Heart left ventricle (tissue), 16 donors: ENCODE measurements at places on chromosomes 11 and 22. TPM values are rescaled to one million over a fixed set of nuclear protein-coding genes. Genes with fewer than 3 reads are reported as not detected.

DNA sequence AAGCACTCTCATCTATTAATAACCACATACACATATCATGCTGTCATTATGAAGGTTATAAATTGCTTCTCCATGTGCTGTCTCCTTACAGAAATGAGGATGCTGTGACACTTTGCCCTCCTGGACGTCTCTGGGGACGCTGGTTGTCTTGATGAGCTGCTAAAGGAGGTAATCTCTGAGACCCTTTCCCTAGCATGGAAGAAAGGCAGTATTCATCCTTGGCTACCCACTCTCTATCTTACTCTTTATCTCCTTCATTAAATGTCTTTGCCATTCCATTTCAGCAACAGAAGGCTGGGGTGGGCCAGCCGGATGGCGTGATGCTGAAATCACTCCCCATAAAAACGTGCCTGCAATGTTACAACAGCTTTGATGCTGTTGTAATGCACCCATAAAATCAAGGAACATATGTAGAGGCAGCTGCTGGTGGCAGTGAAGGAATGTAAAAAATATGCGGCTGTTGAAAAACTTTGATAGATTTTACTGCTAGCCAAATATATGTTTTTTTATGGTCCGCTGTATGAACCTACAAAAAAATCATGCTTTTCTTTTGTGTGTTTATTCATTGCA is 715.1 kb upstream of the API5 start:
- no peak for DNase-seq

Gene PIK3C2A
- 34.9 TPM for total RNA-seq

DNA sequence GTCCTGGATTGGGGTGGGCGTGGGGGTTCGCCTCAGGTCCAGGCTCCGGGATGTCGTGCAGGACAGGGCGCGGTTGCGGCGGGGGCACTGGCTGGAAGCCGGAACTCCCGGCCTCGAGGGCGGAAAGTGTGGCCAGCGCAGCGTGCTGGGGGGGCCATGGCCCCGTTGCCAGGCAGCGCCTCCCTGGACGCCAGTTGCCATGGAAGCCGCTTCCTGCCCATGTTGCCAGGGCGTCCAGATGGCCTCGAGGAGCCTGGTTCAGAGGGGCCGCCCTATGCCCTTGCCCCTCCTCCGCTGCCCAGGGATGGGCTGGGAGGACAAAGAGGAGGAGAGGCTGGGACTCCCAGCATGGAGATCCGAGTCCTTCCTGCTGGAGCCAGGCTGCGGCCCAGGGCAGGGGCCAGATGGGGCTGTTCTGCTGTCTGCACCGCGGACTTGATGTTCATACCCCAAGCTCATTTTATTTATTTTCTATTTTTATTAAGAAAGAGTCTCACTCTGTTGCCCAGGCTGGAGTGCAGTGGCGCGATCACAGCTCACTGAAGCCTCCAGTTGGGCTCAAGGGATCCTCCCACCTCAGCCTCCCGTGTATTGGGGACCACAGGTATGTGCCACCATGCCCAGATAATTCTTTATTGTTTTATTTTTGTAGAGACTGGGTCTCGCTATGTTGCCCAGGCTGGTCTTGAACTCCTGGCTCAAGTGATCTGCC is 4.6 kb upstream of the CCDC188 start:
- DNase-seq = peak; percentile 69

- peak; percentile 44 for DNase-seq
These were observed 504.6 kb downstream of the BRD1 start for GRCh38 chr22:49322861-49323622.

DNA sequence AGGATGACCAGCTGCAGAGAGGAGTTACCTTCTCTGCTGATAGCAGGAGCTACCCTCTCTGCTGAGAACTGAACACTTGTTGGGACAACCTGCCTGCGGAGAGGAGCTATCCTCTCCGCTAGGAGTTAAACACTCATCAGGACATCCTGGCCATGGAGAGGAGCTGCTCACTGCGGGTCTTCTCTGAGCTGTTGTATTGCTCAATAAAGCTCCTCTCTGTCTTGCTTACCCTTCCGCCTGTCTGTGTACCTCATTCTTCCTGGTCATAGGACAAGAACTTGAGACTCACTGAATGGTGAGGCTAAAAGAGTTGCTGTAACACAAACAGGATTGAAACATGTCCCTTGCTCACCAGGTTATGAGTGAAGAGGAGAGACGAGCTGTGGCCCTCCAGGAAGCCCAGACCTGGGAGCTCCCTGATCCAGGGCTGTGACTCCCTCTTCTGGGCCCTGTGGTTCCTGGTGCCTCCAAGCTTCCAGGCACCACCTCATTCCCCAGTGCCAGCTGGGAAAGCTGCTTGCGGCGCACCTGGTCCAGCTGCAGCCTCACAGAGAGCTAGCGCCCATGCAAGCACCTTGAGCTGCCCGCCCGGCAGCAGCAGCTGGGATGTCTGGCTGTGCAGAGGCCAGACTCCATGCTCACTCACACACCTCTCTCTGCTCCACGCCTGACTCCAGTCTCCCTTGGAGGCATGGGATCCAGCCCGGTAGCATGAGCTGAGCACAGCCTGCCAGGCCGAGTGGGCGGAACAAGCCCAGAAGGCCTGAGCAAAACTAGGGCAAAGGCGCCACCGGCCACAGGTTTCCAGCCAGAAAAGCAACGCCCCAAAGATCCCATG is 50.5 kb downstream of the RAB30 start:
- no peak for DNase-seq

DNA sequence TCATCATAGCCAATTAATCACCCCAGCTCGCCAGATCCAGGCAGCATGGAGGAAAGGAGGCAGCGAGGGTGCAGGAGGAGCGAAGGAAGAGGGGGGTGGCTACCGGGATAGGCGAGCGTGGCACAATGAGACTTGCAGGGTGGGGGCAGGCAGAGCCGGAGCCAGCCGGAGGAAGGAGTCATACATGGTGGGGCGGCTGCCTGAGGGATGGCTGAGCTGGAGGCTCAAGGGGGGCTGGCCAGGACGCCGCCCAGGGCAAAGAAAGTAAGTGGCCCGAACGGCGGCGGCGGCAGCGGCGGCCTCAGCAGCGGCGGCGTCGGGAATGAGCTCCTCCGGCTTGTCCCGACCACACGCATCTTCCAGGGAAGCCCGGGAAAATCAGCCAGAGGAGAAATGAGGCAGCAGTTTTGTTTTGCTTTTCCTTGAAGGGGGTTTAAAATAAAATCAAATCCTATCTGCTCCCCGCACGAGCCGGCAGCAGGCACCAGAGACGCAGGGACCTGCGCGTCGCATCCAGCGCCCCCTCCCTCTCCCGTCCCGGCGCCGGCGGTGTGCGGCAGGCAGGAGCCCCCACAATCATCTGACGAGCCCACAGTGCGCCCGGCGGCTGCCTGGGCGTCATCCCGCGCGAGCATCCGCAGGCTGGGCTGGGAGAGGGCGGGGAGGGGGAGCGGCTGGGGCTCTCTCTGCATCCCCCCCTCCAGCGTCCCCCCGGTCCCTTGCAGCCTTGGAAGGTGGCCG is 263.6 kb downstream of the CTTN start:
- DNase-seq = peak; percentile 32

DNA sequence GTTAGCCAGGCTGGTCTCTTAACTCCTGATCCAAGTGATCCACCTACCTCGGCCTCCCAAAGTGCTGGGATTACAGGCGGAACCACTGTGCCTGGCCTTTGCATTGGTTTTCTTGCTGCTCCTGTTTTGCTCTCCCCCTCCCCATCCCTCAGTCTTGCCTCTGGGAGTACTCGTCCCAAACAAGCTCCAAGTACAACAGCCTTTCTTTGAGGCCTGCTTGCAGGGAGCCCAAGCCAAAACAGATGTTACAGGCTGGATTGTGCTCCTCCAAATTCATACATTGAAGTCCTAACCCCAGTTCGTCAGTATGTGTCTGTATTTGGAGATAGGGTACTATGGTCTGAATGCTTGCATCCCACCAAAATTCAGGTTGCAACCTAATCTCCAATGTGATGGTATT is 8.6 kb downstream of the IGLL1 start:
- DNase-seq = no peak

Gene HPX
- 0.42 TPM for total RNA-seq

DNA sequence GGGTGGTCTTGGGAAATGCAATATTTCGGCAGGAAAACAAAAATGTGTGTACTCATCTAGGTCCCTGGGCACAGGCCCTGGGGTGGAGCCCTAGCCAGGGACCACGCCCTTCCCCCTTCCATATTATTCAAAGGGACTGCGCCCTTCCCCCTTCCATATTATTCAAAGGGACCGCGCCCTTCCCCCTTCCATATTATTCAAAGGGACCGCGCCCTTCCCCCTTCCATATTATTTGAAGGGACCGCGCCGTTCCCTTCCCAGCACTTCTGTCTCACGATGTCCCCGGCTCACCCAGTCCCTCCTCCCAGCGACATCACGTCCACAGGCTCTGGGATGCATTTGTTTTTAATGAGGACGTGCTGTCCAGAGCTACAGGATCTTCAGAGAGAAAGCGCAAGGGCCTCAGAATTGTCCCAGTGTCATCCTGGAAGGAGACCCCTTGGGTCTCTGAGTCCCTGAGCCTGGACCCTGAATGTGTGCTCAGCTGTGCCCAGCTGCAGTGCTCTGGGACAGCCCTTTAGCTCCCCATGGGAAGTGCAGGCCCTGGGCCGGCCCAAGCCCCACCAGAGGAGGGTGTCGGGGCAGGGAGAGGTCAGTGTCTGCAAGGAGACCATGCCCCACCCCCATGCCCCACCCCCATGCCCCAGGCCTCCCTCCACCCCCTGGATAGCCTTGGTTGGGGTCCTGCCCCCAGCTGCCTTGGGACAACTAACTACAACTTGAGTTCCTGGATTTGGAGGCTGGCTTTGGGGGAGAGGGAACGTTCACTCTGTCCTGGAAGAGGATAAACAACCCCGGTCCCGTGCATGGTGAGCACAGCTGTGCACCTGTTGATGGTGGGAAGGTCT is 810.0 kb downstream of the BRD1 start:
- peak; percentile 37 for DNase-seq

- DNase-seq = no peak
These were observed 64.6 kb downstream of the FEZ1 start for GRCh38 chr11:125431481-125431880.

DNA sequence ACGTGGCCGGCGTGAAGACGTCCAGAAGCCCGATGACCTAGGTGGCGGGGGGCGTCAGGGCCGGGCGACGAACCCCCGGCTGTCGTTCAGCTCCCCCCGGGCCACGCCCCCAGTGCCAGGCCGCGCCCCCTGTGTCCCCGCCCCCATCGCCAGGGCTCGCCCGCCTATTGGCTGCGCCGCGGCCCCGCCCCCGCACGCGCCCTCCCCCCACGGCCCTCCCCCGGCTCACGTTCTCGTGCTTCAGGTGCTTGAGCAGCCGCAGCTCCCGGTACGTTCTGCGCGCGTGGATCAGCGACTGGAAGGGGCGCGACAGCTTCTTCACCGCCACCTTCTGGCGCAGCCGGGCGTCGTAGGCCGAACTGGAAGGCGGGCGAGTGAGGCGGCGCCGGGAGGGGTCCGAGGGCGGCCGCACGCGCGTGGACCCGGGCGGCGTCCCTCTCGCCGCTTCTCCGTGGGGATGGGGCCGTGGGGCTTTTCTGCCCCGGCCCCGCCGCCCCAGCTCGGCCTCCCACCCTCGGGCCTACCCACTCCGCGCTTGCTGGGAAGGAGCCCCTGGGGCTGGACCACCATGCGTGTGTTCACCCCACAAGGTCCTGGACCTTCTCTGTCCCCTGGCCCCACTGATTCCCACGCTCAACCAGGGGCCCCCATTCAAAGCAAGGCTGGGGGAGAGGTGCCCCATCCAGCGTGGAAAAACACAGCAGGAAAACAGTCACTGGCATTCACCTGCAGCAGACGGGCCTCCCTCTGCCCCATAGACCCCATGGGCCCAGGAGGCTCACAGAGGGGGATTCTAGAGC is 2.4 kb downstream of the MAPK11 start:
- peak; percentile 59 for DNase-seq

DNA sequence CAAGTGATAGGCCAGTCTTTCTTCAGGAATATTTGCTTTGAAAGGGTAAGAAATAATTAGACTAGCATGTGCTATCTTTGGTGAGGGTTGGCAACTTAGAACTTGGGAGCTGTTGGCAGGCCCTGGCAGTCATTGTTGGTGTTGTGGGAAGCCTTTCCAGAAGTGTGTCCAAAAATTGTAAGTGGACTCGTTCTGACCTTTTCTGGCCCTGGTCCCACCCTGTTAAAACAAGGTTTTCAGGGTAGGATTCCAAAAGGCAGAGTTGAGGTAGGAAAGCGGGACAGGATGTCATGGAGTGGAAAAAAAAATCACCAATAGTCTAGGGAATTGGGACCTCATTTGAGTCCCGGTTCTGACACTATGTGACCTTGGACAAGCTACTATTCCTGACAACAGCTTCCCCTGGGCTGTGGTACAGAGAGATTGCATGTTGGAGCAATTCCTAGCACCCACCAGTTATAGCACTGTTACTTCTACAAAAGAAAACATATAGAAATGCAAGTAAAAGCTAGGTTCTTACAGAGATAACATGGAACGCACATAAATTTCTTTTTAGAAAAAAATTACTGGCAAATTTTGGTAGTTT is 299.3 kb upstream of the DDI1 start:
- DNase-seq = peak; percentile 58

GRCh38 chr11:85988780-85989179 is 80.1 kb downstream of the PICALM start:
- no peak for DNase-seq

DNA sequence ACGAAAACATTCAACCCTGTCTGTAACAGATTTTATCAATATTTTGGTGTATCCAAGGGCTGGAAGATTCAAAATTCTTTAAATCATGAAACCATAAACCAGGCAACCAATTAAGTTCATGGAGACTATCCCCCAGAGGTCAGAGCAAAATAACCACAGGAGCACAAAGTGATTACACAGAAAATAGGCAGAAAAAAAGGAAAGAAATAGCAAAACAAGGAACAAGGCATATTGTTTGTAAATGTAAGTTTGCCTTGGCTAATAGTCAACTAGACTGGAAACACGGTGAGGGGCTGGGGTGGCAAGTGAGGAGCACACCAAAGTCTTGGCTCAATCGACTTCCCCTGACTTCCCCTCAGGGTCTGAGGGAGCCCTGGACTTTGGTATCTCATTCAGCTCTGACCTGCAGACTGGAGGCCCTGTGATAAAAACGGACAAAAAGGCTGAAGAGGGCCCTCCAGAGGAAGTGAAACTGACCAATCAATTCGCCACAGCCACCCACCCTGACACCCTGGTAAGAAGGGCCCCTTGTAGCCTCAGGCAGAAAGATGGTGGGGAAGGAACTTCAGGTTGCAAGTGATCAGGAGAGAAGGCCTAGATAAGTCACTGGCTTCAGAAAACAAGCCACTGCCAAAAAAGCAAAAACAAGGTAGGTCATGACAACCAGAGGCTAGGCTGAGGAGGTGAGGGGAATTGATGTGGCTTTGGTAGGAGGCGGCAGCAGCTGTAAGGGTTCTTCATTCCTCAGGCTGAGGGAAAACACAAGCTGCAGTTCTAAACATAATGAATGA is 1.8 kb downstream of the SIK3 start:
- no peak for DNase-seq

- DNase-seq = no peak
These were observed 414.3 kb downstream of the AASDHPPT start for GRCh38 chr11:106491751-106492150.

Gene CKAP5
- 64.1 TPM for total RNA-seq

Gene FAM83F
- total RNA-seq = 6.3 TPM

GRCh38 chr22:48974443-48975315 is 853.0 kb downstream of the BRD1 start:
- DNase-seq = no peak
